ENCODE measurements at places on chromosomes 5 and 9.

- no peak for DNase-seq
These were observed 146.5 kb upstream of the TLX3 start for GRCh38 chr5:171162596-171162995.

GRCh38 chr5:118060833-118061232, 927.5 kb downstream of the DTWD2 start:
- no peak for DNase-seq

- no peak for DNase-seq
These were observed 724 bp downstream of the NR2F1-AS1 start for GRCh38 chr5:93580063-93580926.

GRCh38 chr9:214648-215493, at the start of gene DOCK8:
Gene DOCK8 (plus strand): TSS chr9:214865. CDS start chr9:214977, 112 bp downstream.
- DNase-seq = peak; percentile 27

GRCh38 chr5:6492934-6493333, 44.3 kb downstream of the UBE2QL1 start:
- no peak for DNase-seq

DNA sequence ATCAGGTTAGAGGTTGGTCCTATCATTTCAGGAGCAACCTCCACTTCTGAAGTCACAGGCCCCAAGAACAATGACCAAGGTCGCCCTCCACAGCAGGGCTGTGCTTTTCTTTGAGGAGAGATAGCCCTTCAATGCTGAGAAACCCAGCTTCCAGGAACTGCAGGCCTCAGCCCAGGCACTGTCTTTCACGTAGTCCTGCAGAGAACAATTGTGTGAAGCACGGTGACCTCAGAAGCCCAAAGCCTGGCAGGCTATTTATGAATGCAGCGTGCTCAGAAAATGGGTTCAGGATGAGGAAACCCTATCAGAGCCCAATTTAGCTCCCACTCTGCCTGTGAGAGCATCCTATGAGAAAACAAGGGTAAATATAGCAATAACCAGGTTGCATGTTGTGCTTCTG, 388.3 kb downstream of the PLK2 start:
- DNase-seq = no peak

DNA sequence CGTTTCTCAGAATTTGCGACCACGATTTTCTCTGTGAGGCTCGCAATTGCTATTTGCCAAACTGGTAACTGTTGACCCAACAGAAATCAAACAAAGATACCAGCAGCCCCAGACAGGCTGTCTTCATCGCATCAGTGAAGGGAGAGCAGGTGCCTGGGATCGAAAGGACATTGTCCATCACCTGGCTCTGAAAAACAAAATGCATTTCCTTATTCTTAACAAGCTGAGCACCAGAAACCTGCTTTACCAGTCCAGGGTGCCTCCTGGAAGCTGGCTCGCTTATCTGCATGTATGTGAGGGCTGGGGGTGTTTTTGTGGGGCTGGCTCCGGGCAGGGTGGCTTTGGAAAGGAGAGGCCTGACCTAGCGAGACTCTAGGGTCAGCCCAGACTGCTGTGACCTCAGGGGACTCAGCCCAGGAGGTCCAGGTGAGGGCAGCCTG, 24.7 kb downstream of the WWC1 start:
- no peak for DNase-seq

DNA sequence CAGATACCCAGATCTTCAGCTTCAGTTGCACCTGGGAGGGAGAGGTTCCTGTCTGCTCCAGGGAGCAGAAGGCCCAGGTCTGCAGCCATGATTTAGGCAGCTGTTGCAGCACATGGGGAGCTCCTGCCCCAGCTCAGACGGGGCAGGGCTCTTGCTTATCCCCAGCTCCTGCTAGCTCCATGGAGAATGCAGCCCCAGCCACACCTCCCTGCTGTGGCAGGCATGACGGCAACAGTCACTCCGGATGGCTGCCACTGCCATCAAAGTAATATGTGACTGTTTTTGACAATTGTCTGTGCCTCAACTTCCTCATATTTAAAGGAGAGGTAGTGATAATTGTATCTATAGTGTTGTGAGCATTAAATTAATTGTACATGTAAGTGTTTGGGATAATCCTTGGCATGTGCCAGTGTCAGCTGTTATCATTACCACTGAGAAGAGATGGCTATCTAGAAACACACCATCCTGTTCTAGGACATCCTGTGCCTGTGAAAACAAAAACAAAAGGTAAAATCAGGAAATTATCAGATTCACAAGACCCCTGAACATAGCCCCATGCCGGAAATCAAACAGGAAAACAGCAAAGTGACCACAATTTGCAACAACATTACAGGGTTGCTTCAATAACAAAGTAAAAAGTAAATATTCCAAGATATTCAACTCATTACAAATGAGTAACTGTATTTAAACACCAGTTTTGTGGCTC, 1048.8 kb upstream of the ACO1 start:
- DNase-seq = no peak

DNA sequence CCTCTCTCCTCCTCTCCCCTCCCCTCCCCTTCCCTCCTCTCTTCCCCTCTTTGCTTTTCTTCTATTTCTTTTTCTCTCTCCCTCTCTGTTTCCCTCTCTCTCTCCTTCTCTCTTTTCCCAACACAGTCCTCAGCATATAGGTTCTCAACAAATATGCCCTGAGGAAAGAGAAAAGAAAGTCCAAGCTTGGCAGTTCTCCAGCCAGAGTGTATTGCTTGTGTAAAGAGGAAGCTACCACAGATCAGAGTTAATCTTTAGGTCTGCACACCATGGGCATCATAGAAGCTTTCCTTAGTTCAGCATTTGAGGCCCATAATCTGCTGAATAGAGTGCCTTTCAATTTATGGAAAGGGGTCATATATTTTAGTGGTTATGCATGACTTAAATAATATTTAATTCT, 382.8 kb upstream of the WWC1 start:
- DNase-seq = no peak

GRCh38 chr5:149731332-149731616, 1.2 kb downstream of the PPARGC1B start:
- no peak for DNase-seq

GRCh38 chr5:101045689-101046088, 142.6 kb upstream of the ST8SIA4 start:
- no peak for DNase-seq

DNA sequence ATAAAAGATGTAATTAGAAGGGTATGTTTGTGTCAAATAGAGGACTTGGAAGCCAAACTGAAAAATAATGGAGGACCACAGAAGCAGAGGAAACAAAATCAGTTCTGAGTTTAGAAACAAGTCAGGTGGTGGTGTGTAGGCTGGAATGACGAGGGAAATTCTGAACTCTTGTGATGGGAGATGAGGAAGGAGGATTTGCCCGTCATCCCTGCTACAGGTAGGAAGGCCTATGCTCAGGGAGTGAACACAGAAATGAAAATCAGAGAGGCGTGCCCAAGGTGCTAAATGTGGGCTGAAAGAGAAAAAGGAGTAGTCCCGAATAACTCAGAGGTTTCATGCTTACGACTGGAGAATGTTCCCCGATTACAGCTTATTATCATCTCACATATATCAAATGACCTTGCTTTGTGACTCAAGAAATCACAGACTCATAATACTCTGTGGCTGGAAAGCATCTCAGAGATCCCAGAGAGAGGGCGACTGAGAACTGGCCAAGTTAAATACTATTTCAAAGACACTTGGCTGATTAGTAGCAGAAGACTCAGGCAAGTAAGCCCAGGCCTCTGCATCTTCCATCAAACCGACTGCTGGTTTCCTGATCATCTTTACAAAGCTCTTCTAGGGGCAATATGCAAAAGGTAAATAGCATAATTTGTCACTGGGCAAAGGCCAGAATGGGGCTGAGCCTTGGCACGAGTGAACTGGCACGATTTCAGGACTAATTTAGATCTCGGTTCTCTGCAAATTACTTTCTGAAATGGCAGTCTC, 126.0 kb downstream of the SUSD1 start:
- no peak for DNase-seq

- no peak for DNase-seq
These were observed 1072.4 kb upstream of the CDH6 start for GRCh38 chr5:30121043-30121442.

- no peak for DNase-seq
These were observed 89.6 kb downstream of the PRDM6 start for GRCh38 chr5:123178683-123179082.

DNA sequence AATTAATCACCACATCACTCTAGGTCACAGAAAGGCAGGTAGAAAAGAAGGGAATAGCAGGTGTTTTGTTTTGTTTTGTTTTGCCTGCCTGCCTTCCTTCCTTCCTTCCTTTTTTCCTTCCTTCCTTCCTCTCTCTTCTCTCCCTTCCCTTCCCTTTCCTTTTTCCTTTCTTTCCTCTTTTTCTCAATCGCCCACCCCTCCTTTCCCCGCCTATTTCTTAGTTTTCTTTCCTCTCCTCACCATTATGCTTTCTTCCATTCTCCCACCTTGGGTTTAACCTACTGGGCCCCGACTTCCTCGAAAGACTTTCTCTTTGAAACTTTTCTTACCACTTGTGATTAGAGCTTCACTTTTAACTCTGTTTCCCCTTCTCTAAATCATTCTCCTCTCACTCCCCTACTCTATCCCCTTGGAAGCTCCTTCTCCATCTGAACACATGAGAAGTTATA, 231.3 kb upstream of the CD180 start:
- DNase-seq = no peak

GRCh38 chr9:128006332-128006996, 25.7 kb upstream of the EEIG1 start:
- no peak for DNase-seq

GRCh38 chr9:116741086-116741740, 54.1 kb downstream of the TRIM32 start:
- DNase-seq = no peak
